Stimulated activated CD8-positive, alpha-beta memory T cell treated with anti-CD3 and anti-CD28 coated beads, Interleukin-4, amount 100 ng/mL, for 48 hours (primary cell): ENCODE measurements at places on chromosomes 2 and 18.

- DNase-seq = no peak
Observed at GRCh38 chr2:85662899-85663593, 5.0 kb downstream of the SFTPB start.

DNA sequence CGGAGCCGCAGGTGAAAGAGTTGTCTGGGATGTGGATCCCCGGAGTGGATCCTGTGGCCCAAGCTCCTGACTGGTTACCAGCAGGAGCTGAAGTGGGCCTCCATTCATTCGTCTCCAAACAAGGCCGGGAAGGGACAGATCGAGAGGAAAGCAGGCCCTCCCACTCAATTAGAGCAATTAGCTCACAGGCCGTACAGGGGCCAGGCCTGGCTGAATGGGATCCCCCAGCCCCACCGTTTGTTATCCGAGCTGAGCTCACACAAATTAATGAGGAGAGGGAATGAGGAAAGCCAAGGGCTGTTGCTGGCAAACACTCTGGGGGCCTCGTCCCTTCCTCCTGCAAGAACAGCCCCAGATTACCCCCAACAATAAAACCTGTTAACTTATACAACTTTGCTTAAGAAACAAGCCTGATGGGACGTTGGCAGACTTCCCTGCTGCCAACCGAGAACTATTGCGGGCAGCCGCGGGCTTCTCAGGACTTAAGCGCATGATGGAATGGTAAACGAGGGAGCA, 338.0 kb downstream of the BCL11A start:
- DNase-seq = no peak

GRCh38 chr2:88603146-88603545, 24.1 kb downstream of the EIF2AK3 start:
- no peak for DNase-seq

DNA sequence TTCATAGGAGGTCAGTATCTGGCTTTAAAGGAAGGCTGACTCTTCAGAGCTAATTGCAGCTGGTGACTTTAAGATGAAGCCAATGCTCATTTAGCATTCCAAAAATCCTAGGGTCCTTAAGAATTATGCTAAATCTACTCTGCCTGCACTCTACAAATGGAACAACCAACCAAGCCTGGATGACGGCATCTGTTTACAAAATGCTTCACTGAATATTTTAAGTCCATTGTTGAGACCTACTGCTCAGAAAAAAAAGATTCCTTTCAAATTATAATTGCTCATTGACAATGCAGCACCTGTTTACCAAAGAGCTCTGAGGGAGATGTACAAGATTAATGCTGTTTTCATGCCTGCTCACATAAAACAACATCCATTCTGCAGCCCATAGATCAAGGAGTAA, 31.4 kb downstream of the YWHAQ start:
- no peak for DNase-seq

GRCh38 chr18:32966141-32966540, 193.3 kb upstream of the KLHL14 start:
- no peak for DNase-seq

DNA sequence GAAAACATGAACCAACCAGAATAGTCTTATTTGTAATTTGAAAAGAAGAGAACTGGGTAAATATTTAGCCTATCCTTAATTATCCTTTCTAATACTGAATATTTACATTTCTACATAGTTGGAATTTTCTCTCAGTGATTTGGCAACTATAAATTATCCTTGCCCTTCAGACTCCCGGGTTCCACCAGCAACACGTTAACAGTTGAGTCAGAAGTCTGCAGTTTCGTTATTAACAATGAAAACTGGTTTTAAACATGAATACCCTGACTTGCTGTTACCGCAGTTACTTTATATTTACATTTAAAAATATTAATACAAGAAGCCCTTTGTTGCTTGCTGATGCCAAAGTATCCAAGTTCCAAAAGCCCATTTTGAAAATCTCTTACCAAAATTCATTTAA, 673.0 kb downstream of the ARHGAP15 start:
- DNase-seq = no peak

- DNase-seq = no peak
Observed at GRCh38 chr2:63218800-63219526, 168.3 kb downstream of the OTX1 start.

DNA sequence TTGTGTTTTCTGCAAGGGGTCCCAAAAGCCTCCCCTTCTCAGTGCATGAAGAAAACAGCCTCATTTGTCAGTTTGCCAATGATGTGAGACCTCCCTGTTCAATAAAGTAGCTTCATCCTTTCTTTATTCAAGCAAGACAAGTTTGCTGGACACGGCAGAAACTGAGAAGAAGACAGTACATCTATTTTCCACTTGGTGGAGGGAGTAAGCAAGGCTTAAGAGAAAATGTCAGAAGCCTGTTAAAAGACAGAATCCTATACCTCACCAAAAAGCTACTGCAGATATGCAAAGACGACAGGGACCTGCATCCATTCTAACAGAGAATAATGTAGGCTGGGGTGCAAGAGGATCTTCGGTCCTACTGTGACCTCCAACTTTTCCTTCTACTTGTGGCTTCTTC, 506.8 kb upstream of the VRK2 start:
- DNase-seq = no peak

GRCh38 chr18:62505669-62506494, 16.9 kb upstream of the ZCCHC2 start:
- DNase-seq = peak; percentile 46

DNA sequence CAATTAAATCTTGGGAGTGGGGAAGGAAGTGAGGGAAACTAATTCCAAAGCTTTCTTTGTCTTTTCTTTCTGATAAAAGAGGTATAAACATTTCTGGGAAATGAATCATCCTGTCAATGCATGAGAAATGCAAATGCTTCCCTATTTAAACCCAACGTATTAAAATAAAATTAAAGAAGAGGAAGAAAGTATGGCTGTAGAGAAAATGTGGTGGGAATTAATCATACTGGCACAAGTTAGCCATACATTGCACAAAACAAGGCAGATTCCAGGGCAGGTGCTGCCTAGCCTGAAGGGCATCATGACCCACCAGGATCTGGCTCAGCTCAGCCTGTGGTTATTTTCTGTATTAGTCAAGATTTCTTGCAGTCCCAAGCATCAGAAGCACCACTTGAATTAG, 338.0 kb downstream of the NYAP2 start:
- DNase-seq = no peak

DNA sequence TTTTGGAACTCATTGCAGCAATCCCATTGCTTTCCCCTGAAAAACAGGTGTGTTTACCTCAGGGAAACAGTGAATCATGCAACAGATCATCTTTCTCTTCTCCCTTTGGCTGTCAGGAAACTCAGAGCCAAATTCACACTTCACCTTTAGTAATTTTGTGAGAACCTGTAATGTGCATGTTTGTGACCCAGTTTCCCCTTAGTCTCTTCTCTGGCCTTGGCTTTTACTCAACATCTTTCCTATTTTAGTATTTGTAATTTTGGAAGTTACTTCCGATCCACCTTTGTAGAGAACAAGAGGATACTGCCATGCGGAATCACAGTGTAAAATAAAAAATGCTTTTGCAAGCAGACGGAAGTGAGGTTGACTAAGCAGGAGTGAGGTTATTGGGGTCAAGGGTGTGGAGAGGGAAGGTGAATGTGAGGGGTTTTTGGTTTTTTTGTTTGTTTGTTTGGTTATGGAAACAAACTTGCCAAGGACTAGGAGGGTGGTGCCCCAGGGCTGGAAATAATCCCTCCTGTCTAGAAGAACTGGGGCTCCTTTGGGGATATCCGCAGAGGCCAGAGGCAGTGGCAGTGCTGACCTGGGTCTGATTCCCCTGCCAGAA, 14.0 kb downstream of the ASPRV1 start:
- no peak for DNase-seq
